ENCODE measurements at places on chromosomes 11 and 22.

GRCh38 chr22:22397875-22398524 is 110.5 kb downstream of the ZNF280B start:
- no peak for DNase-seq

DNA sequence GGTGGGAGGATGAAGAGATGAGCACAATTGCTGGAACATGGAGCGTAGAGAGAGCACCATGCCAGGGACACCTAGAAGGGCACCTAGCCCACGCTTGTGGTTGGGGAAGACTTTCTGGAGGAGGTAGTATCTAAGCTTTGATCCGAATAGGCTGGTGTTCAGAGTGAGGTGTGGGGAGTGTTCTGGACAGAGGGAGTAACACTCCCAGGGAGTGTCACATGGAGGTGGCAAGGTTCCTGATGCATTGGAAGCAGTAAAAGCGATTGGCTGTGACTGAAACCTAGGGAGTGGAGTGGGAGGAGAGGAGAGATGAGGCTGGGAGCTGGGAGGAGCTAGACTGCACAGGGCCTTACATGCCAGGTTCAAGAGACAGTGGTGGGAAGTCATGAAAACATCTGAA is 188.0 kb upstream of the NCAM1 start:
- DNase-seq = no peak

- no peak for DNase-seq
Observed at GRCh38 chr22:36540867-36541642, 12.1 kb upstream of the EIF3D start.

- no peak for DNase-seq
Observed at GRCh38 chr11:123624974-123625373, 29.4 kb downstream of the SCN3B start.

DNA sequence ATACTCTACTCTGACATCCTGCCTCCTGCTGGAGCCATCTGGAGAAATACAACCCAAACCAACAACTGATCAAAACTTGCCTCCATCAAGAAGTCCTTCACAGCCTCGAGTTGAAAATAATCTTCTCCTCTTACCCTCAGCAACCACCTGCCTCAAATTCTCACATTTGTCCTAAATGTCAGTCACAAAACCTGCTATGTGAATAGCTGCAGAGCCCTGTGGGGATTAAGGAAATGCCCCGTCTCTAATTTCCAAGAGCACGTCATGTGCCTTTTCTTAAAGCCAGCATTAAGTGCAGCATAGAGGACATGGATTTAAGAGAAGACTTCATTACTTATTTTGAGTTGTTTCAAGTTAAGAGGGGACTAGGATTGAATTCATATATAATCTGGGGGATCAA is 105.9 kb downstream of the TRPC6 start:
- no peak for DNase-seq

GRCh38 chr11:130102301-130103249 is 32.9 kb downstream of the APLP2 start:
- no peak for DNase-seq

GRCh38 chr22:49323751-49324415 is 503.8 kb downstream of the BRD1 start:
- DNase-seq = no peak

DNA sequence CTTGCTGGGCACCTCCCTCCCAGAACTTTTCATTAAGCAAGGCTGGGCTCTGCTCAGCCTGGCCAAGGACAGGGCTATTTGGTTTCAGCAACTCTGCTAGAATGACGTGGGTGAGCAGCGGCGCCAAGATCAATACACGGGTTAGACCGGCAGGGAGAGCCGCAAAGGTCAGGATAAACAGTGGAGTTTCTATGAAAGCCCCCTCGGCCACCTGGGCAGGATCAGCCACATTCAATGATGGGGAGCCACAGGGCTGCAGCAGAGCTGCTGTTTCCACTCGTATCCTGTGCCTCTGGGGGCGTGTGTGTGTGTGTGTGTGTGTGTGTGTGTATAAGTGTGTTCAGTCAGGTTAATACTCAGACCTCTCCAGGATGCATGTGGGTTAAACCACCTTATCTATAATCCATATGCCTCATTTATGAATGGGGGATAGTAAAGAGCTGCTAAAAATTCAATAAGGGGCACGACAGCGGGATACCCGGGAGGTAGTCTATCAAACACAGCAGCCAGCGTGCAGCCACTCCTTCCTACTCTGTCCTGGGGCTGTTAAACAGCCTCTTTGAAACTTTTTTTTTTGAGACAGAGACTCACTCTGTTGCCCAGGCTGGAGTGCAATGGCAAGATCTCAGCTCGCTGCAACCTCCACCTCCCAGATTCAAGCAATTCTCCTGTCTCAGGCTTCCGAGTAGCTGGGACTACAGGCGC is 34.8 kb downstream of the MYH9 start:
- DNase-seq = no peak

GRCh38 chr22:48581796-48582469 is 1245.7 kb downstream of the BRD1 start:
- no peak for DNase-seq

DNA sequence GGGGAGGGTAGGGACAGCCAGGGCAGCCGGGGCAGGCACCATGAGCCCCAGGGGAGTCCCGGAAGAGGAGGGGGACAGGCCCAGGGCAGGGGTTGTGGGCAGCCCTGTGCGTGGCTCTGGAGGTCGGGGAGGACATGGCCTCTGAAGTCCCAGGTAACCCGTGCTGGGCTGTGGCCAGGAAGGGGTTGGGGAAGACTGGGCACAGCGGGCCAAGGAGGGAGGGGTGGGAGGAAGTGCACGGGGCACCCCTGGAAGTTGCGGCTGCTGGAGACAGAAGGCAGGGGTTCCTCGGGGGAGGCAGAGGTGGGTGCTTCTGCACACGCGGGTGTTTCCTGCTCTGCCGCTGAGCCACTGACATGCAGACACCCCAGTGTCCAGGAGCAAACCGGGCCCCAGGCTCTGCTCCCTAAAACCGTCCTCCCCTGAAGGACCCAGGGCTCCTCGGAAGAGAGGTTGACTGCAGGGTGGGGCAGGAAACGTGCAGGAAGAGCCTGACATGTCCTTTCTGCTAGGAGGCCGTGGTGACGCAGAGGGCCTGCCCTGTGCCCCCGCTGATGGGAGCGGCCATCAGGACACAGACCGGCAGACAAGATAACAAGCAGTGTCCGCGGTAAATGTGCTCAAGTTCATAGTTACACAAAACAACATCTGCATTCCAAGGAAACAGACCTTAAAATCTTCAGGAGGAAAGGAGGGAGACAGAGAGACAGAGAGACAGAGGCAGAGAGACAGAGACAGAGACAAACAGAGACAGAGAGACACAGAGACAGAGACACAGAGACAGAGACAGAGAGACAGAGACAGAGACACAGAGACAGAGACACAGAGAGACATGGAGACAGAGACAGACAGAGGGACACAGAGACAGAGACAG is 5.7 kb downstream of the TNNI2 start:
- no peak for DNase-seq

DNA sequence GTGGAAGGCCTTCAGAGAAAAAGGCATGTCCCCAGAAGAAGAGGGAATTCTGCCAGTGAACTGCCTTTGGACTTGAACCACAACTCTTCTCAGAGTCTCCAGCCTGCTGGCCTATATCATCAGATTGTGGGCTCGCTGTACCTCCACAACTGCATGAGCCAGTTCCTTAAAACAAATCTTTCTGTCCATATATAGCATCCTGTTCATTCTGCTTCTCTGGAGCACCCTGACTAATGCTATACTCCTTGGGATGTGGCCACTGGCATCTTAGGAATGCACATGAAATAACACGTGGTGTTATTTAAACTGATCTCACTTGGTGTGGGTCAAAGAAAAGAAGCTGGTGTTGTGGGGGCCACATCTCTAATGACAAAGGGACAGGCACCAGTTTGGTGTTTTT is 58.3 kb upstream of the VSTM5 start:
- no peak for DNase-seq

DNA sequence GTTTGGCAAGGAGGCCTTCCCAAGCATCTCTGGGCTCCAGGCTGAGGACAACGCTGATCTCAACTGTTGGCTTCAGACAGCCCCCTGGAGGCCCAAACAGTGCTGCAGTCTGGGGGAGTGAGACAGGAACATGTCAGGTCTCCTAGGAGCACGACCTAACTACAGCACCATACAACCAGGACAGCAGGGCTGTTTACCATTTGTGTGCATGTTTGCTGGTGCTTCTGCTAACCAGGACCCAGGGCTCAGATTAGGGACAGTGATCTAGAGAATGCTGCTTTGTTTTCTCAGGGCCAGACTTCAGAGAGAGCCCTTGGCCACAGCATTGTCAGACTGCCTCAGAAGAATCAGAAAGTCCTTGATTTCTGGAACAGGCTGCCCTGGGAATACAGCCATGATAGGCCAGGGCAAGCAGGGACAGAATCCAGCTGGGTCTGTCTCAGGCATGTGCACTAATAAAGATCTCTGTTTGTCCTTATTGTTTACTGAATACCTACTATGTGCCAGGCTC is 126.5 kb downstream of the VPREB1 start:
- no peak for DNase-seq

GRCh38 chr11:1440066-1440465 is 46.5 kb downstream of the MOB2 start:
- no peak for DNase-seq

GRCh38 chr11:65376138-65376713 is 6.2 kb downstream of the SLC25A45 start:
- DNase-seq = no peak

DNA sequence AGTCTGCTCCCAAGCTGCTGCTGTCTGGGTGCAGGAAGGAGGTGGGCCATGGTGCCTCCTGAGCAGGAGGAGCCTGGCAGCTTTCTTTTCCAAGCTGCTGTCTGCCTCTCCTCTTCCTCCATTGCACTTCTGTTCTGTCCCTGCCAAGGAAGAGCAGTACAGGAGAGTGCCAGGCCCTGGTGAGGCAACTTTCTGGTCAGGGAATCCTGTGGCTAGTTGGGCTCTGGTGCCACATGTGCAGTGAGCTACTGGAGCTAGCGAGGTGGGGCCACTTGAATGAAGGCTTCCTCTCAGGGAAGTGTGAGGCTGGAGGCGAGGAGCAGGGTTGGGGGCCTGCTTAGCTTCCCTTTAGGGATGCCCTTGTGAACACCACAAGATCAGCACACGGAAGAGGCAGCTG is 90.0 kb downstream of the TSPAN18 start:
- DNase-seq = no peak

DNA sequence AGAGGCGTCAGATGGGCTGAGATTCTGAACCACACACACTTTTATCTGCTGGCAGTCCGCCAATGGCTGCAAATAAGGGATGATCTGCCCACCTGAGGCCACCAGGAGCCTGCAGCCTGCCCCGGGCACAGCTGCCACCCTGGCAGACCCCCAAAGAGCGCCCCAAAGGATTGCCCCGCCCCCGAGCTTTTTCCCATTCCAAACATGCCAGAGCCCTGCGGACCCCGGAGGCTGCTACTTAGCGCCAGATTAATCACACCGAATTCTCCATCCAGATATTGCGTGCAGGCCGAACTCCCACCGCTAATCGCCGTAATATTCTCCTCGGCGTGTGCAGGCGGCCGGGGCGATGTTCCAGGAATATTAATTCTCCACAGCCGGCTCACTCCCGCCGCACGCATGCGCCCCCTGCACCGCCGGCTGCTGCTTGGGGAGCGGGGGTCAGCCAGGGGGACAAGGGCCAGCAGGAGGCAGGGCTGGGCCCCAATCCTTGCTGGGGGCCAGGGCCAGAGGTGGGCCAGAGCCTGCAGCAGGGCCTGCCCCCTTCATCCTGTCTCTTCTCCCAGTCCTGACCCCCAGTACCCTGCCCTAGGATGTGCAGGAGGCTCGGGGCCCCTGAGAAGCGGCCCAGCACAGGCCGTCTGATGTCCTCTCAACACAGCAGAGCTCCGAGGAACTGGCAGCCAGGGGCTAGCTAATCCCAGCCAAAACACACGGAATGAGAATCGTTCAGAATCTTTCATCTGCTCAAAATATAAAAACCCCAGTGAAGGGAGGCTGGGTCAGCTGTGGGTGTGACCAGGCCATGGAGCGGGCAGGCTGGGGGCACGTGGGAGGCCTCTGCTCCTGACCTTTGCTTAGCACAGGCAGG is 19.5 kb upstream of the TCF20 start:
- no peak for DNase-seq

GRCh38 chr22:22156716-22157347 is 87.8 kb upstream of the VPREB1 start:
- peak; percentile 60 for DNase-seq

DNA sequence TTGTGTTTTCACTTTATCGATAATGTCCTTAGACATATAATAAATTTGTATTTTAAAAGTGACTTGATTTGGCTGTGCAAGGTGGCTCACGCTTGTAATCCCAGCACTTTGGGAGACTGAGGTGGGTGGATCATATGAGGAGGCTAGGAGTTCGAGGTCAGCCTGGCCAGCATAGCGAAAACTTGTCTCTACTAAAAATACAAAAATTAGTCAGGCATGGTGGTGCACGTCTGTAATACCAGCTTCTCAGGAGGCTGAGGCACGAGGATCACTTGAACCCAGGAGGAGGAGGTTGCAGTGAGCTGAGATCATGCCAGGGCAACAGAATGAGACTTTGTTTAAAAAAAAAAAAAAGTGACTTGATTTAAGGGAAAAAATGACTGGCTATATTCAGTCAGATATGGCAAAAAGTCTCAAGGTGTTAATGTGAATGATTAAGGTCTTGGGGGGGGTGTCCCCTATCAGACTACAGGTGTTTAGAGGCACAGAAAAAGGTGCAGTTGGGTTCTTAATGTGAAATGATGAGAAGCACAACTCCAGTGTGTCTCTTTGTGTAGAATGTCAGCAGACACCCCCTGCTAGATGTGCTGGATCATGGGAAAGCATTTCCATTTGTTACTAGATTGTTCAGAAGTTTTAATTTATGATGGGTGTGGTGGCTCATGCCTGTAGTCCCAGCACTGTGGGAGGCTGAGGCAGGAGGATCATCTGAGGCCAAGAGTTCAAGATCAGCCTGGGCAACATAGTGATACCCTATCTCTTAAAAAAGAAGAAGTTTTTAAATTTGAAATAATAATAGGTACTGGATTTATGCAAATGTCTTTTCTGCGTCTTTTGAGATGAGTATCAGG is 17.0 kb downstream of the NEAT1 start:
- no peak for DNase-seq

DNA sequence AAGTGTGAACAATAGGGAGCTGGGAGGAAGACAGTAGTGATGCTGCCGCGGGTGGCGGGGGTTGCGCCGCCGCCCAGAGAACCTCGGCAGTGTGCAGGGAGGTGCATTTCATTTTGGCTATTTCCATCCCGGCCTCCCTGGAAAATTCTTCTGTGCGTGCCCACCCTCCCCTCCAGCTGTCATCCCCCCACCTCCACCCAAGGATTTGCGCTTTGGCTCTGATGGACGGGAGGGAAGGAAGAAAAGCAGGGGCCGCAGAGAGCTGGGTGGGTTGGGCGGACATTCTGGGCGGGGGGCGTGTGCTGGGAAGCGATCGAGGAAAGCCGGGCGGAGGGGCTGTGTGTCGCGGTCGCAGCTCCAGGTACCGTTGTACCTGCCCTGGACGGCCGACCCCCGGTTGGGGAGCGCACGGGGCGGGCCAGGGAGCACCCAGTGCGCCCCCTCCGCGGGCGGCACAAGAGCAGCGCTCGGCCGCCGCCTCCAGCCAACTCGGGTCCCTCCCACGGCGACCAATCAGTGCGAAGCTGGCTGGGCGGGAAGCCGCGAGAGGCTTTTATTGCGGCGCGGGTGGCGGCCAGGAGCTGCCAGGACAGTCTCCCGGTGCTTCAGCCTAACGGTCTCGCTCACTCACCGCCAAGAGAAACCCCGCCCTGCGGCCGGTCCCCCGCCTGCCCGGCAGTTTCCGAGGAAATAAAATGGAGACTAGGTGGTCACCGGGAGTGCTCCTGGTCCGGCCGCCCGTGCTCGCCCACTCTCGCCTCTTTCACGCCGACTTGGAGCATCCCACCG is 1.6 kb downstream of the NCAM1 start:
- DNase-seq = peak; percentile 73

GRCh38 chr11:94649254-94649653 is 82.1 kb downstream of the PIWIL4 start:
- no peak for DNase-seq

GRCh38 chr11:125329786-125330185 is 165.2 kb downstream of the PKNOX2 start:
- no peak for DNase-seq
